ENCODE measurements at places on chromosomes 3 and 15.

GRCh38 chr15:40407330-40407990 is 1.9 kb downstream of the IVD start:
- no peak for DNase-seq

DNA sequence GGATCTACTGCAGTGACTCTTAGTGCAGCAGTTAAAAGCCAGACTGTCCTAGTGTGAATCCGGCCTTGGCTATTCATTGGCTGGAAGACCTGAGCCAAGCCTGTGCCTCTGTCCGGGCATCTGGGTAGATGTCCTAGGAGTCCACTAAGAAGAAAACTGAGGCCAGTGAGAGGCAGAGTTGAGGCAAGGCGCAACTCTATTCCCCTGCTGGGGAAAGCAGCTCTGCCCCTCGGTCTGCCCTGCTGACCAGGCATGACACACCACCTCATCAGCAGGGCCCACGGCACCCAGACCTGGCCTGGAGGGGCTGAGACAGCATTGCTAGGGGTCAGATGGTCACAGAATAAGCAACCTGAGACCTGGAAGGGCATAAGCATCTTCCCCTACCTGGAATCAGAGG is 46.7 kb upstream of the ABHD2 start:
- no peak for DNase-seq

GRCh38 chr15:60135961-60136360 is 131.8 kb downstream of the FOXB1 start:
- no peak for DNase-seq

DNA sequence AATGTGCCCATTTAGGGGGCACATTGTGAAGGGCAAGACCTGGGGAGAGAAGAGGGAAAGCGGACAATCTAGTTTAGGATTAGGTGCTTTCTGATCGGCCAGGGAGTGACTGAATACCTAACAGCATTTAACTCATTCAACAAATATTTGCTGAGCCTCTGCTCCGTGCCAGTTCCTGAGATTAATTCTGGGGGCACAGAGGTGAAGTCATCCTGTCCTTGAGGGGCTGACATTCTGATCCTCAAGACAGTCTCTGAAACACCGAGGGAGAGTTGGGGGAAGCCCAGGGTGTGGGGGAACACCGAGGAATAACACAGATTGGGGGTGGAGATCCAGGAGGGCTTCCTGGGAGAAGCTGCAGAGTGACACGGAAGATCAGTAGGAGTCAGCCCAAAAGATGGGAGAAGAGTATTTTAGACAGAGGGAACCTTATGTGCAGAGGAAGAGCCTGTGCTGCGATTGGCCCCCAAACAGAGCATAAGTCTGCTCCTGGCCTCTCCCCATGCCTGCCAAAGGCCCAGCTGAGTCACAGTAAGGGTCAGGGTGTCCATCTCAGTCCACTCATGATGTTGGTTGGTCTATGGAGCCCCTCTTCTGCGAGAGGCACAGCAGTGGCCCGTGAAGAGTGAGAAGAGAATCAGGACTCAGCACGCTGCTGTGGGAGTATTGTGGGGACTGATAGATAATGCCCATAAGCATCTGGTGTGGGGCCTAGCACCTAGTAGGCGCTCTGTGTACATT is 60.2 kb downstream of the AMOTL2 start:
- DNase-seq, result no peak

DNA sequence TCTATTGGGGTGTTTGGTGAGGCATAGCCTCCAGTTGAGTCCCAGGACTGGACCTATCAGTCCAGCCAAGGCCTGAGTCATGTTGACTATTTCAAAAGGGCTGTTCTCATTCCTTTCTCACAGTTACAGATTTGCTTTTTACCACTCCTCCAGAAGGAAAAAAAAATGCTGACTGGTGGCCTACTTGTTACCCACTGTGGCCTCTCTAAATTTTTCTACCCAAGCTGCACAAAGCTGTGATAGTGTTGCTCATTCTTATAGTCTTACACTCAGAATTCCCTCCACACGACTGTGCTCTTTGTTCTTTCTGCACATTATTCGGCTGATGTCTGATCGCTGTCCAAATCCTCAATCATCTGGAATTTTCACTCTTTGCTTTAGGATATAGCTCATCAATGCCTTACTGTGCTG is 1142.2 kb downstream of the IGSF11 start:
- no peak for DNase-seq

GRCh38 chr3:194756791-194757325 is 71.2 kb downstream of the FAM43A start:
- no peak for DNase-seq

DNA sequence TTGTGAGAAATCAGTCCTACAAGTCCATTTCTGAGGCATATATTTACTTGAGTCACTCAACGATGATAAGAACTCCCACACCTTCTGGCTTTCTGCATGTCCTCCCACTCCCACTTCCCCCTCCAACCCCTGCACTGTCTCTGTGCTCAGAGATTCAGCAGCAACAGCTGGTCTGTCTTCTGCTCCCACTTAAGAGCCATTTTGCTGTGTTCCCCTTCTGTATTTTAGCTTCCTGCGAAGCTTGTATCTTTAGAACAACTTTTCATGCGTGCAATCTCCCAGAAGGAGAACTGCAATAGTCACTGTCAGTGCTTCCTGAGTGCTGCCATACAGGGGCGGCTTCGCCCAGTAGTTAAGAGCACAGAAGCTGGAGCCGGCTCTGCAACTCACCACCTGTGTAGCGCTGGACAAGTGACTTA is 90.0 kb upstream of the SPATA12 start:
- DNase-seq, result no peak

DNA sequence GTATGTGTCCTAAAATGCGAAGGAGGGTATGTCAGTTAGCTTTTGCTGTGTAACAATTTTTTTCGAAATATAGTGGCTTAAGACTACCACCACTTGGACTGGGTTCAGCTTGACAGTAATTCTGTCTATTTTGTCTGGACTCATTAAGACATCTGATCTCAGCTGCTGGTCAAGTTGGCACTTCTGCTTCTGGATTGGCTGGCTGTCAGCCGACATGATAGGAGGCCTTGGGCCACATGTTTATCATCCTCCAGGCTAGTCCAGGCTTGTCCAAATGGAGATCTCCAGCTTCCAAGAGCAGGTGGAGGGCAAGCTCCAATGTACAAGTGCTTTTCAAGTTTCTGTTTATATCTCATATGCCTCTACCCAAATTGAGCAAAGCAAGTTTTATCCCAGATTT is 95.9 kb downstream of the GALK2 start:
- no peak for DNase-seq

DNA sequence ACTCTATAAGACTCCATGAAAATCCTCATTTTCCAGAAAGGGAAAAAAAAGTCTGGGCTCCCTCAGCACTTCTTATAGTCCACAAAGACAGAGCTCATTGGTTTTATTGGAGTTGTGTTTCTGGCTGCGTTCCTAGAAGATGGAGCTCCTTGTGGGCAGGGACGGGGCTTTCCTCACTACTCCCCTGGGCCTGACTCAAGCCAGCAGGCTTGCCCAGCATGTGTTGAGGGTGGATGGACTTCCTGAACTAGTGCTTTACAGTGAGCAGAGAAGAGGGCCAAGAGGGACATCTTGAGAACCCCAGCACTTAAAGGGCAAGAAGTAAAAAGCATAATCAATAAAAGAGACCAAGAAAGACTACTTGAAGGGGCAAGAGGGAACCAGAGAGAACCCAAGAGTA is 43.2 kb upstream of the EPHB1 start:
- DNase-seq, result no peak

DNA sequence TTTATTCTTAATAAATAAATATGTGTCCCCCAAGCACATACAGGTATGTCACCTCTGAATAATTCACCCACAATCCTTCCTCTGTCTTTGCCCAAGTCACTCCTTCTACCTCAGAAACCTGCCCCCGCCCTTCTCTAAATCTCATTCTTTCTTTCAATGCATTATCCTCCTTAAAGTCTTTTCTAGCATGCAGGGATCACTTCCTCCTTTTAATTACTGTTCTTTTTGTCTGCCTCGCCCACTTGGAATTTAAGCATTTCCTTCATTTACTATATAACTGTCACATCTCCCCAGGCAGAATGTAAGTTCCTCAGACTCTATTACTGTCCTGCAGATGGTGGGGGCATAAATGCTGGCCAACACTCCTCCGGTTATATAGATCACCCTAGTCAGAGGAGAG is 7.8 kb downstream of the CCDC80 start:
- DNase-seq, result no peak

GRCh38 chr3:23219552-23219951 is 16.4 kb downstream of the UBE2E2 start:
- no peak for DNase-seq

DNA sequence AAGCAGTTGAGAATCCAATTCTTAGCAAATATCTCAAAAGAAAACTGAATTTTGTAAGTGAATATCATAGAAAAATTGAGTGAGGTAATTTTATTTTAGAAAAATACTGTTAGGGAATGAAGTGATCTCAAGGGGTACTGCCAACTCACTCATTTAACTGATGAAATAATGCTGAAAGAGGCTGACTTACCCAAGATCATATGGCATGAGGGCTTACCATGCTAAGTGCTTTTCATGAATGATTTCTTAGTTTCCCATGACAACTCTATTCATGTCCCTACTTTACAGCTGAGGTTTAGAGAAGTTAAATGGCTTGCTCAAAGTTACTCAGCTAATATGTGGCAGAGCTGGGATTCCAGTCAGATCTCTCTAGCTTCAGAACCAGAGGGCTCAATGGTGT is 30.6 kb downstream of the CCDC14 start:
- no peak for DNase-seq

GRCh38 chr15:41031232-41032078 is 78.2 kb downstream of the CHAC1 start:
- no peak for DNase-seq

GRCh38 chr15:93082861-93083260 is 6.2 kb downstream of the RGMA start:
- DNase-seq, result no peak

Measured in activated CD4-positive, CD25-positive, alpha-beta regulatory T cell (primary cell).